ENCODE measurements at places on chromosomes 3 and 15.

GRCh38 chr15:51649659-51650521 is 27.3 kb upstream of the DMXL2 start:
- DNase-seq, result no peak

DNA sequence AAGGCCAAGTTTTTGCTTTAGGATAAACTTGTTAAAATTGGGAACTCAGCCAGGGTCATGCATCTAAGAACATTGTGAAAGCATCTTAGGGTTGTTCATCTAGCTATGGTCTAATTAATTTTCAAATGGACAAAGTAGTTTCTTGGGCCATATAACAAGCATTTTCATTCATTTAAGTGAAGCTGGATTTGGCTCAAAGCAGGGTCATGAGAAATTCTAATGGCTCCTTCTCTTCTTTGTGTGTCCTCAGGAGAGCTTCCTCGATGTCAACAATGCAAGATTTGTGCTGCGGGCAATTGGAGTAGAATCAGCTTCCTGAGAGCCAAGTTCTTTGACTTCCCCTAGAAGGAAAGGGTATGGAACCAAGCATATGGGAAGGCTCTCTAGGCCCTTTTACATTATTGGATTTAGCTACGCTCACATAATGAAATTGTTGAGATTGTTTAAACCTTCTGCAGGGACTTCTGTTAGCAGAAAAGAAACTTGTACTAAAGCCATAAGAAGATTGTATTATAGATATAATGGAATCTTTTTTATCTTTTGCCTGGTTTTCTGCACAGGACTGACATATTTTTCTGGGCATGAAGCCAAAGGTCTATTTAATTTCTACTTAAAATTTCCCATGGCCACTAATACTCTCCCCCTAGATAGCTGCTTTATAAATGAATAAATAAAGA is 1.8 kb upstream of the SAMMSON start:
- DNase-seq, result no peak

GRCh38 chr15:64942356-64942755 is 30.7 kb downstream of the ANKDD1A start:
- DNase-seq, result no peak

- DNase-seq, result no peak
These were observed 40.2 kb downstream of the METTL6 start for GRCh38 chr3:15387171-15387581.

DNA sequence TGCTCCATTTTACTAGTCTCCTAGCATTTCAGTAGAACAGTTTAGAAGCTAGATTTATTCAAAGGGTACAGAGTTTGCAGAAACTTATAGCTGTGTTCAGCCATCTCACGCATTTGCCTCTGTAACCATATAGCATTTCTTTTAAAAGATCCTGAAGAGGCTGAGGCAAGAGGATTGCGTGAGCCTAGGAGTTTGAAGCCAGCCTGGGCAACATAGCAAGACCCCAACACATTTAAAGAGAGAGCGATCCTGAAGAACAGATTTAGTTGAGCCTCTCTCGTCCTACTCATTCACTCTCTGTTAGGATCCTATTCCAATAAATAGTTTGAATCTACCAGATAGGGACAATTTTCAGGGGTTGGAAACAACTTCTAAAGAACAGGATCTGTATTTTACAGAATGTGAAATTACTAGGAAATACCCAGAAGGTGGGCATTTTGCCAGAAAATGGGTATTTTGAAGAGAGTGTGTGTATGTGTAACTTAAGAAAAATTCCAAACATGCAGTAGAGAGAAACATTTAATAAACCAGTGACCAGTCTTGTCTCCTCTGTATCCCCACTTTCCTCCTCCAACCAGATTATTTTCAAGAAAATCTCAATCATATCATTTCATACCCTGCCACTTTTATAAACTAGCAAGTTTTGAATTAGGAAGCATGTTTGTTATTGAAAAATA is 4.5 kb downstream of the EIF3J start:
- no peak for DNase-seq

GRCh38 chr3:2023959-2024358 is 74.7 kb upstream of the CNTN4 start:
- DNase-seq, result no peak

DNA sequence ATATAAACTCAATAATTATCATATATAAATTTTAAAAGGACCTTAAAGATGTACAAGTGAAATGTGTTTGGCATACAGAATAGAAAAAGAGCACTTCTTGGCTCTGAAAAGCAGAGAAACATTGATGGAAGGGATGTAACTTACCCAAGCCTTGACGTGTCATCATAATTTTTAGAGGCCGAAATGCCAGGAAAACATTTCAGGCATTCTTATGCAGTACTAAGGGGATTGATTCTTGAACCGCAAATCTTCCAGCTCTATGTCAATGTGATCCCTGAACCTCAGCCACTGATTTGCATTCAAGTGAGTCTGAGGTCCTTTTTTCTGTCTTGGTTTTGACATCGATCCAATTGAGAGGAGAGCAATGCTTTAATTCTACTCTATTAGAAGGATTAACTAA is 97.8 kb downstream of the CLDN1 start:
- no peak for DNase-seq
